Activated naive CD8-positive, alpha-beta T cell treated with anti-CD3 and anti-CD28 coated beads, Interleukin-2, amount 10 ng/mL, durations not matched to agents 7 days and 5 days (primary cell): ENCODE measurements at places on chromosomes 13 and 19. TPM values are rescaled to one million over a fixed set of nuclear protein-coding genes. Genes with fewer than 3 reads are reported as not detected.

The RABAC1 gene
- 87.3 TPM for total RNA-seq

The B3GNT8 gene
- 2.0 TPM for total RNA-seq

The ZNF653 gene
- 21.1 TPM for total RNA-seq

The ZNF420 gene
- 17.1 TPM for total RNA-seq

The KIR3DL1 gene
- total RNA-seq = 0.23 TPM
